Activated CD4-positive, alpha-beta T cell treated with anti-CD3 and anti-CD28 coated beads for 24 hours (primary cell): ENCODE measurements at places on chromosomes 2 and 18.

DNA sequence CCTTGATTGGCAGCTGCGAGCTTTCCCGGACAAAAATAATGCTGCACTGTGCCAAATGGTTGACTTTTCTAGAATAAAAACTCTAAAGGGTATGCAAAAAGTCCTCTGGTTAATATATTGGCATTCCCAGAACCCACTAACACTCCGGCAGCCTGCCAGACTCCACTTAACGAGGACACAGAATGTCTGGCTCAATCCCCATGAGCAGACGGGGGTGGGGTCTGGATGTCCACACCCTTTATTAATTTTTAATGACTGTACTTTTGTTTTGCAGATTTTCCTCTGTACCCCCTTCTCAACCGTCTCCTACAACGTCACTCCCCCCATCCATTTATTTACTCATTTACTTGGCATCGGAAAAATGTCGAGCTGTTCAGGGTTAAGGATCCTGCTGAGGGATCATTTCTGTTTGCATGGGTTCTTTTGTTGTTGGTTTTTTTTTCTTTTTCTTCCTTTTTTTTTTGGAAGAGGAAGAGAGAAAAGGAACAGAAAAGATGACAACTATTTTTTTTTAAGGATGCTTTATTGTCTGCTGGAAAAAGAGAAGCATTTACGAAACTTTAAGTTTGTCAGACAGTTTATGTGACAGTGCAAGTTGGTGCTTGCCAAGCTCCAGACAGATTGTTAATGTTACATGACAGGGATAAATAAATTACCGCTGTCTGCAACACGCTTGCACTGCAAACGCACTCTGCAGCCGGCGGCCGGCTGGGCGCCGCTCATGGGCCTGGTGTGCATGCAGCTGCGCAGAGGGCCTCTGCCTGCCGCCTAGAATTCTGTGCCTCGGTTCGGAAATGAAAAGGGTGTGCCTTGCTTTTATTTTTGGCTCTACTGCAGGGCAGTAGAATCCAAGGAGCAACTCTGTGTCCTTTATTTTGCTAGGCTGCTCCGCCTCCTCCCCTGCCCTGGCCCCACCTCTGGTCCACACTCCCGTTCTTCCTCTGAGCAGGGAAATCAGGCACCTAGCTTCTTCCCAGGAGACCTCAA is 3.6 kb downstream of the LDLRAD4 start:
- no peak for DNase-seq

DNA sequence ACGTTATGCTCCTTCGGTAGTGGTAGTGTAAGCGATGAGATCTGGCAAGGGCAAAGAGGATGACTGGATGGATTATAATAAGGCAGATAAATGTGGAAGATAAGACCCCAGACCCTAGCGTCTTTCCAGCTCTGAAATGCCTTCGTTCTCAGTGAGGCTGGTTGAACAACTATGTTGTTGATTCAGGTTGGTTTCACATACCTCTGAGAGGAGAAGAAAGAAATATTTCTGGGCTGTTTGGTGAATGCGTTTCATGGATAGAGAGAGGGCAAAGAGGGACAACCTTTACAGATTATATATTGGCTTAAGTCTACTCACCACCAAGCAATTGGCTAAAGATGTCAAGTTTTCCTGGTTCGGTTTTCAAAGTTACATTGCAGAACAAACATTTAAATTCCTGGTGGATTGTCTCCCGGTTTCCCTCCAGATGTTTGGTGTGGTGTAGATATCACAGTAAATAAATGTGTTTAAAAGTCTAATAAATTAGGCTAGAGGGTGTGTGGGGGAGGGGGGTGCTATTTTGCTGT is 190.1 kb upstream of the GLI2 start:
- DNase-seq, result no peak

DNA sequence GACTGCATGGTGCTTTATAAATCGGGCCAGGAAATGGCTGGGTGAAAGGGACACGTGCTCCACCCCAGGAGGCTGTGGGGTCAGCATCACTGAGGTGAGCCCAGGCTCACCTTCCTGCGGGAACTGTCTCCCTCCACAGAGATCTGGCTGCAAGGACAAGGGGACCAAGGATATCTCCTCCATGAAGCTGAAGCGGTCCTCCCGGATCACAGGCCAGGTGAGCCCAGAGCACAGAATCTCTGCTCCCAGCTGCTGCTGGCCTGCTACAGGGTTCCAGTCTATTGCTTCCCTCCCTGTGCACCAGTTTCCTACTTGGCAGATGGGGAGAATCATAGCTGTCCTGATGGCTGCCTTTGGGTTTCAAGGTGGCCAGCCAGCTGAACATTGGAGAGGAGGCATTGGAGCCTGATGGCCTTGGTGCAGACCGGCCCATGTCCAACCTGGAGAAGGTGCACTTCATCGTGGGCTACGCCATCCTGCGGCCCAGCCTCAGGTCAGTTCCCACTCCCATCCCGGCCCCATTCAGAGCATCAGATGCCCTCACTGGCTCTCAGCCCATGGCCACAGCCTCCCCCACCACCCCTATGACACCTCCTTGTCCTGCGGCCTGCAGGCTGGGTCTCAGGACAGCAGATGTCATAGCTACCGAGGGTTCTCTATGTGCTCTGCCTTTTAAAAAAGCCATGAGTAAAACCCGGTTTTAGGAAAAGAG is 33.7 kb upstream of the GPR17 start:
- DNase-seq, result no peak

DNA sequence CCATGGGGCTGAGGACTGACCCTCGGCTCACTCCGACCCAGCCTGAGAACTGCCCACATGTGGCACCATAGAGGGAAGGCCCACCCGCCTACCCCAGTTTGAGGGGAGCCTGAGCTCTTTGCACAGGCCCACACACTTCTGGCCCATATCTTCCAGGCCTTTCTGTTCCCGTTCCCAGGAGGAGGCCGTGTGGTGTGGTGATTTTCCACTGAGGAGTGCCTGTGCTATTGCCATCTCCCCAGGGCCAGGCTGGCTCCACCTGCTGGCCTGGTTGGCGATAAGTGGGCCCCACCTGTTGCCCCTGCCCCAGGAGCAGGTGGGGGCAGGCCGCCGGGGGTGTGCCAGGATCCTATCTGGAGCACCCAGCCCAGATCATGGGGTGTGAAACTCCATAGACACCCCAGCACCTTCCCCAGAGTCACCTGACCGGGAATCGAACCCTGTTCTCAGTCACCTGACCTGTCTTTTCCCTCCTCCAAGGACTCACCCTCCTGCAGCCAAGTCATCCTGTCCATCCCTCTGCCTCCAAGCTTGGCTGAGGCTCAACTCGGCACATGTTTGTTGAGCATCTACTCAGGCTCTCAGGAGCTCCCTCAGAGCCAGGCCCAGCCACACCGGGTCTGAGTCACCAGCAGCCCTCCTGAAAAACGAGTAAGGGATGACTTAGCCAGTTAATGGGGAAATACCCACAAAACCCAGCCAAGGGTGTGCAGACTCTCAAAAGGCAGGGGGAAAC is 120.1 kb downstream of the CYP26B1 start:
- no peak for DNase-seq

- no peak for DNase-seq
Measured at GRCh38 chr2:143856978-143857377, 662.9 kb downstream of the ZEB2 start.

DNA sequence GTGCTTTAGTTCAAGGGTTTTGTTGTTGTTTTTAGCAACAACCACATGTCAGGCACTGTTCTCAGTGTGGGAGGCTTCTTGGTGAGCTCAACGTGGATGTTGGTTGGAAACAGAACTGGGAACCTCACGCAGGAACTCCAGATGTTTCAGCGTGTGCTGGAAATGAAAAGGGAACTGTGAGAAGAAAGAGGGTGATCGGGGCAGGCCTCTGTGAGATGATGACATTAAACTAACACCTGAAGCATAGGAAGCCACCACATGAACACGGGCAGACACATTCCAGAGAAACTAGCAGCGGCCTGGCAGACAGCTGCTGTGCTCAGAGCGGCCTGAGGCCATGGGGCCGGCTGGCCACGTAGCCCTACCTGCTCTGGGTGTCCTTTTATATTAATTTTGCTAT is 66.4 kb downstream of the COA5 start:
- no peak for DNase-seq

GRCh38 chr2:113251118-113251517 is 27.6 kb downstream of the PAX8 start:
- DNase-seq, result no peak

- DNase-seq, result no peak
Measured at GRCh38 chr2:46723346-46723745, 192.3 kb downstream of the MCFD2 start.

- no peak for DNase-seq
Measured at GRCh38 chr2:18402831-18403230, 157.6 kb downstream of the RDH14 start.

- DNase-seq, result no peak
Measured at GRCh38 chr2:176491172-176491904, 222.1 kb downstream of the MTX2 start.

- no peak for DNase-seq
Measured at GRCh38 chr2:166917415-166917814, 29.1 kb downstream of the XIRP2 start.

DNA sequence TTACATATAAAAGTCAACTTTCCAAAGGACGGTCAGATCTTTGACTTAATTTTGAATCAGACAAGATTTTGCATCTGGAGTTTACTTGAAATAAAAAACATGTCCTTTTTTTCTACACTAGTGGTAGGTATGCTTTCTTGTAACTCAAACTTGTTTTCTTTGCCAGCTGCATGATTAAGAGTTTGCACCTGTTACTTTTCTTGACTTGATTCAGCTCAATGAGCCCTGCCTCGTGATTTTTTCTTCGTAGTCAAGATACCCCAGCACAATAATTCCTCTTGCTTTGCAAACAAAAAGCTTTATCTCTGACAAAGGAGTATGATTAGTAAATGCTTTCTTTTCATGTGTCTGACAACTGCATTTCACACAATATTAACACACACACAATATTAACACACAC is 82.3 kb downstream of the FBXO15 start:
- no peak for DNase-seq

DNA sequence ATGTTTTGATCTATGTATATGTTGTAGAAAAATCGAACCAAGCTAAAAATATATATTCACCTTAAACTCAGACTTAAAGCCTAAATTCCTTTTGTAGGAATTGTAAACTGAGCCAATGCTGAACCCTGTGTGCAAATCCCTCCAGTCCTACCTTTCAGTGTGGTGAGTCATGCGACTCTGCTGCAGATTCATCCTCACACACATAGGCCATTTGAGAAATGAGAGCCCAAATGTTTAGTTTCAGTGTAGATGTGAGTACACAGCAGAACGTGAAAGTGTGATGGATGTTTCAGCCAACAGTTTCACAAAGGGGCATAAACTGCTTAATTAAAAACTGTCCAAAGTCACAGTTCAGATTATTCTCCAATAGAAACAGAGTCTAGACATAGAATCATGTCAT is 193.2 kb downstream of the CDH19 start:
- DNase-seq, result no peak

DNA sequence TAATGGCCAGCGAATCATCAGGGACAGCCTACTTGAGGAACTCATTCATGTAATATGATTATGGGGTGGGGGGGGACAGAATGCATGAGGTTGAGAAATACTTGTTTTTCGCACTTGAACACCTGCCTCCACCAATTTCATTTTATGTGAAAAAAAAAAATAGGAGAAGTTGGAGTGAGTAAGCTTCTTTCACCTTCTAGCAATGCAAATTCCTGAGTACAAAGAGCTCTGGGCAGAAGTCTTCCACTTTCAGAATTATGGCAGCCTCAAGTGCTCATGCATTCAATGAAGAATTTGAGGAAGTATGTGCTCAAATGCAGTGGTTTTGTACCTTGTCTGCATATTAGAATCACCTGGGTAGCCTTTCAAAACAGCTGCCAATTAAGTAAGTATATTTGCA is 40.1 kb upstream of the GPD2 start:
- DNase-seq, result no peak

DNA sequence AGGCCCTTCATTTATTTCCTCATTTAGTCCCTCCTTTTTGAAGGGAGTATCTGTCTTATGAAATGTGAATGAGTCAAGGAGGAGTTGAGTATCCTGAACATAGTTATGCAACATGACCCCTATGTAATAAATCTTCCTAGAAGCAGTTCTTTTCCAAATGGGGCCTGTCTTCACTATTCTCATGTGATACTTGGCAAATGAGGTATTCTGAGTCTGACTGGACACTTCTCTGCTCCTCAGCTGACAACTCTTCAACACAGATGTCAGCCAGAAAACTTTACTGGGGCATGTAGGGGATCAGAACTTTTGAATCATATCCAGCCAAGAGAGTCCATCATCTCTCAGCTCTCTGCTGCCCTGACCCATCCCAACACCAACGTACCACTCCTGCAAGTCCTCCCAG is 291.6 kb downstream of the ZNF385B start:
- DNase-seq, result no peak

DNA sequence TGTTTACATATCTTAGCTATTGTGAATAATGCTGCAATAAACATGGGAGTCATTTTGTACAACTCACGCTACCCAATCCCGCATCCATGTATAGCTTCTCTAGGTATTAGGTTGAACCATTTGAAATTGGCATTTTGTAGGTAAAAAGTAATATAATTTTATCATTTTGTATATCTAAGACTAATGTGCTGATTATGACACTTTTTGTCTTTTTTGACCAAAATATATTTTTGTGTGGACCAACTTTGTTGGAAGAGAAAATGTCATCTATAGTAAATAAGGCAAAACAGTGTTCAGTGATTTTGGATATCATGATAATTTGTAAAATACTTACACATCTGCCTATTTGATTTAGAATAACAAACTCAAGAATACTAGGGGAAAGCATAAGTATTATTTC is 150.7 kb downstream of the MAP2 start:
- no peak for DNase-seq

- DNase-seq, result no peak
Measured at GRCh38 chr2:39160982-39161381, 40.1 kb upstream of the SOS1 start.

DNA sequence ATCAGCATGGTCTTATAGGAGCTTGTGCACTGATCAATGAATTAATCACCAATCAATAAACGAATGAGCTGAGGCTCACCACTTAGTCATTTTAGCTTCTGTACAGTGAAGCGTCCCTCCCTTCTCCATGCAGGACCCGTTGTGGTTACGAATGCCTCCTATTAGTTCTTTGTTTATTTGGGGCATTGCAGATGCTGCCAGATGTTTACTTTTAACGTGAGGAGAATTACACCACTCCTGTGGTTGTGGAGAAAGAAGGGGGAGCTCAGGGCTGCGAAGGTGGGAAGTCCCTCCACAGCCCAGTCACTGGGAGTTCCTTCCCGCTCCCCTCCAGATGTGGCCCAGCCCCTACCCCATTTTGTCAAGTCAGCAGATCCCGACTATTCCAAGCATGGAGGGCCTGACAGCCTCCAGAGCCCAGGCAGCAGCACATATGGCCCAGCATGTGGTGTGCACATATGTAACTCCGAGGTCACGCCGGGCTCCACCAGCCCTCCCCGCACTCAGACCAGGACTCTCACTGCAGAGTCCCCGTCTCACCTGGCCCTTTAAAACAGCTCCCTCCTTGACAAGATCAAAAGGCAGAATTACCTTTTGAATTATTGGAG is 20.9 kb downstream of the PKDCC start:
- DNase-seq, result no peak

- no peak for DNase-seq
Measured at GRCh38 chr2:98568161-98568956, 40.0 kb downstream of the COA5 start.

GRCh38 chr2:860259-860855 is 90.3 kb upstream of the SNTG2 start:
- DNase-seq, result no peak

- no peak for DNase-seq
Measured at GRCh38 chr2:8168876-8169424, 512.9 kb upstream of the ID2 start.

GRCh38 chr18:37491526-37491925 is 74.1 kb downstream of the CELF4 start:
- no peak for DNase-seq

GRCh38 chr2:95021847-95022246 is 3.7 kb upstream of the MAL start:
- no peak for DNase-seq

GRCh38 chr2:141348481-141348880 is 782.3 kb downstream of the LRP1B start:
- no peak for DNase-seq
